ENCODE measurements at places on chromosomes 7 and 10.

- no peak for DNase-seq
These were observed 6.5 kb downstream of the AGFG2 start for GRCh38 chr7:100545360-100546128.

DNA sequence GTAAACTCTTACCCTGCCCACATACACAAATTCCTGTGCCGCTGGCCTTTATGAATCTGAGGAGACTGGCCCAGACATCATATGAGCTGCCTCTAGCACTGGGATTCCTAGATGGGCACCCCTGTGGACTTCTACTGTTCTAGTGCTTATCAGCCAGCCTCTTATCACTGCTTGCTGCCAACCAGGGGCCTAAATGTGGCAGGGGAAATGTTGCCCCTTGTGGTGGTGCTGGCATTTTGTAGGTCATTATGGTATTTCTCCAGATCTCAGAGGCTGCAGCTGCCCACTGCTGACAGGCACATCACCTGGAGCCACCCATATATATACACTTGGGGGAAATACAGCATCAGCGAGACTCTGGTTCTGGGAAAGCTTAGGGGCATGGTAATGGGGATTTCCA, 5.4 kb downstream of the SFR1 start:
- DNase-seq: no peak

- no peak for DNase-seq
These were observed 148.1 kb downstream of the ITGA8 start for GRCh38 chr10:15571575-15571974.

- no peak for DNase-seq
These were observed 757.1 kb downstream of the SORCS3 start for GRCh38 chr10:105398202-105398601.

DNA sequence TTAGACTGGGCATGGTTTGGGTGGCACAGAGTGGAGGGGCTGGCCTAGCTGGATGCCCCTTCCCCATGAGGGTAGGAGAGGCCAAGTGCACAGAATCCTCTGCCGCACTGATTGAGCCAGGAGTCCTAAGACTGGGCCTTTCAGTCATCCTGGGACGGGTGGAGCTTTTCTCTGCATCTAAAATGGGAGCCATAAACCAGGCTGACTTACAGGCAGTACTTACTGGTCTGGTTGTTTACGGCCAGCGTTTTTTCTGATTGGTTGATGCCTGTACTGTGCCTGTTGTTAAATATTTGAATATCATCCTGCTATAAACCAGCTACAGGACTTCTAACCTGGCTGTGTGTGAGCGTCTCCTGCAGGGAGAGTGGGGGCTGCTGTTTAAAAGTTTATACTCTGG, 107.8 kb downstream of the CDH23 start:
- DNase-seq: no peak

DNA sequence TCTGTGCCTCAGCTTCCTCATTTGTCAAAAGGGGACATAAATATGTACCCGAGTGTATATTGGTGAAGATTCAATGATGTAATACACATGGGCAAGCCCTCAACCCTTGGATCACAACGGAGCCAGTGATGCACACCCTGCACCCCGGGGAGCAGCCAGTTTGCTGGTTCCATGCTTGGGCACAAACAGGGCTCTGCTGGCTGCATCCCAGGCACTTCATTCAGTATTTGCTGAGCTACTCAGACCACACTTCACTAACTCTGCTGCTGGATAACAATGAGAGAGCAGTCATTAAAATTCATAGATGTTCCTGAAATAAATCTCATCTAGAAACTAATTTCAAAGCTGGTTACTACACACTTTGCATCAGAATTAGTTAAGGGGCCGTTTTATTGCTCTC, 72.0 kb downstream of the SCRN1 start:
- no peak for DNase-seq

DNA sequence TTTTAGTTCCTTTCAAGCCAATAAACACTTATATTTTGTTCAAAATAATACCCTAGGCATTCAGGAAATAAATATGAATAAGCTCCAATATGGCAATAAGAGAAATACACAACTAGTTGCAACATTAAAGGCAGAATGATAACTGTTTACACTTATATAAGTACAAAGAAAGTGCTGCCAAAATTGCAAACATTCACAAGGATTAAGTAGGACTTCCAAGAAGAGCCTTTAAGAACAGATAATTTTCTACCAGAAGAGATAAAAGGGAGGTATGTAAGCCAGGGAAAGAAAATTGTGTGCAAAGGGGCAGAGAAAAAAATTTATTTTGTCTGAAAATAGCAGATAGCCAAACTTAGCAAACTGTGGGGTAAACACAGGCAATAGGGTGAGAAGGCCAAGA, 83.8 kb downstream of the CTNNA3 start:
- DNase-seq: no peak

DNA sequence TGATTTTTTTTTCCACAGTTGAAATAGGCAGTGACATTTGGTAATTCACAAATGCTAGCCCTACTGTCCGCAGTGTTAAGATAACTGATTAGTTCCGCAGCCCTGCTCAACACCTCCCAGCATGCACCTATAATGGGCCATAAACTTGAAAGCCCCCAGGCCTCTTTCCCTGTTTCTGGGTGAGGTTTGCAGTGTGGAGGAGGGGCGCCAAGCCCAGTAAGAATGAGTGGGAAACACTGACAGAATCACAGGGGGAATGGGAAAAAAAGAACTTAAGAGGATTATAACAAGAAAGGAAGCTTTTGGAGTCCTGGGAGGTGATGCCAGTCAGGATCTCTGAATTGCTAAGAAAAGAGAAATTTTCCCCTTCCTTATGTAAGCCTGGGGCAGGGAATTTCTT, 39.6 kb upstream of the SP8 start:
- DNase-seq: no peak

DNA sequence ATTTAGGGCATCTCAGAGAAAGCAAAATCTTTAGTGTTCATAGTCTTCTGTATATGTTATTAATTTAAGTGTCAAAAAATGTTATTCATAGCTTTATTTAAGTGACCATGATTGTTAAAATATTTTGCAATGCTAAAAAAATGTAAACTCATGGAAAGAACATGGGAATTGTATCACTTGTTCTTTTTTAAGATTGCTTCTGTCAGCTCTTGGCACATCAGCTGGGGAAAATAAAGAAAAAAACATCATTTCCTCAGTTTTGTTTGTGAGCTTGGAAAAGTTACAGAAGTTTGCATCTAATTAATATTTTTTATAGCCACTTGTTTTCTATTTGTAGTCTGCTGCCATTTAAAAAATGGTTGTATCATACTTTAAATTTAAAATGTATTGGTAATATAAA, 285.9 kb upstream of the CSTF2T start:
- DNase-seq: no peak

DNA sequence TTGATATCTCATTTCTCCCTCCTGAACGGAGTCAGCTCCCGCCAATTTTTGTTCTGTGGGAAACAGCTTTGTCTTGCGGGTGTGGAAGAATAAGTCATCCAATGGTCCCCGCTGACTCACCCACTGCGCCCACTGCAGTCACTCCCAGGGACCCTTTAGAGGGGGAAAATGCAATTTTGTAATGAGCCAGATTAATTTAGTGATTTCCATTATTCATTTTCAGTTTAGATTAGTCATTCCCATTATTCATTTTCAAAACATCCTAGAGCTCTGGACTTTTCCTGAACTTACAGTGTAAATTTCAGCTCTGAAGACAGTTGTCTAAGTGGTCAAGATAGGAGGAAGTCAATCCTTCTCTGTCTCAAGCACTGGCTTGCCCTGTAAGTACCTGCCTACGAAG, 154.9 kb upstream of the TMEM72 start:
- no peak for DNase-seq

DNA sequence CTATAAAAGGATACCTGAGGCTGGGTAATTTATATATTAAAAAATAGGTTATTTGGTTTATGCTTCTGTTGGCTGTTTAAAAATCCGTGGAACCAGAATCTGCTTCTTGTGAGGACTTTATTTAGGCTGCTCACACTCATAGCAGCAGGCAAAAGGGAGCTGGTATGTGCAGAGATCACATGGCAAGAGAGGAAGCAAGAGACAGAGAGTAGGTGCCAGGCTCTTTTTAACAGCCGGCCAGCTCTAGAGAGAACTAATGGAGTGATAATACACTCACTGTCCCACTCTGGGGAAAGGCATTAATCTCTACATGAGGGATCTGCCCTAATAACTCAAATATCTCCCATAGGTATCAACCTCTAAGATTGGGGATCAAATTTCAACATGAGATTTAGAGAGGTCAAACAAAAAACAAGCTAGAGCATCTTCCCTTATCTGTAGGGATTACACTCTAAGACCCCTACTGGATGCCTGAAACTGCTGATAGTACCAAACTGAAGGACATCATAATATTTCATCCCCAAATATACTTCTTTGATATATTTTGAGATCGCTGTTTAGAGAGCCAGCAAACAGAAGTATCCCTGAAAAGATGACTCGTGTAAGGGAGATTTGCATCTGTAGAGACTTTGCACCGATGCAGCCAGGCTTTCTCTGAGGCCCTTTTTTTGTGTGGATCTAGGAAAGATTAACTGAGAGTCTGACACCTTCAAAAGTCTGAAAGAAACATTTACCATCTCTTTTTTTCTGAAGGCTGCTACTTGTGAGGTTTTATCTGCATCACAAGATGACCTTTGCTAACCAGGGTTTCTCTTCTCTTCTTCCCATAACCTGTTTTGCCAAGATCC, 717.0 kb upstream of the MBL2 start:
- no peak for DNase-seq

GRCh38 chr10:123398180-123398591, 244.0 kb downstream of the BUB3 start:
- DNase-seq: no peak

- DNase-seq: no peak
These were observed 60.4 kb upstream of the KCNIP2 start for GRCh38 chr10:101903827-101904550.

GRCh38 chr7:68216051-68216450, 1219.4 kb downstream of the TYW1 start:
- DNase-seq: no peak

- DNase-seq: no peak
These were observed 279.7 kb downstream of the ARHGAP12 start for GRCh38 chr10:31648966-31649365.

GRCh38 chr10:10526846-10527245, 490.8 kb upstream of the CELF2 start:
- no peak for DNase-seq

DNA sequence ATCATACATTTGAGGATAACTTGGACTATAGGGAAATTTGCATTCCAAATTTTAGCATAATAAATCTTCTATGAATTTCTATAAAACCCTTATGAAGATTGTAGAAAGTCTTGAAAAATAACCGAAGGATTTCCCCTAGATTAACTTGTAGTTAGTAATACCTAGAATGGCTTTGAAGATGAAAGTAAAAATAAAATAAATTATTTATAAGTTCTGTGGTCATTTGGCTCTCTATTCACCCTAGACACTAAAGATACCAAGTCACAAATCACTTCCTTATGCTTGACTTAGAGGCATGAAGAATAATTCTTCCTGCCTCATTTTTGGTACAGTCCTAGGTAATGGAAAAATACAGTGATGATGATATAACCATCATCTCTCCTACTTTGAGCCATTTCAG, 79.3 kb downstream of the CSTF2T start:
- DNase-seq: no peak

Data from T-helper 17 cell (primary cell).